NCI-H146 (cell line): ENCODE measurements at places on chromosomes 7 and 10.

DNA sequence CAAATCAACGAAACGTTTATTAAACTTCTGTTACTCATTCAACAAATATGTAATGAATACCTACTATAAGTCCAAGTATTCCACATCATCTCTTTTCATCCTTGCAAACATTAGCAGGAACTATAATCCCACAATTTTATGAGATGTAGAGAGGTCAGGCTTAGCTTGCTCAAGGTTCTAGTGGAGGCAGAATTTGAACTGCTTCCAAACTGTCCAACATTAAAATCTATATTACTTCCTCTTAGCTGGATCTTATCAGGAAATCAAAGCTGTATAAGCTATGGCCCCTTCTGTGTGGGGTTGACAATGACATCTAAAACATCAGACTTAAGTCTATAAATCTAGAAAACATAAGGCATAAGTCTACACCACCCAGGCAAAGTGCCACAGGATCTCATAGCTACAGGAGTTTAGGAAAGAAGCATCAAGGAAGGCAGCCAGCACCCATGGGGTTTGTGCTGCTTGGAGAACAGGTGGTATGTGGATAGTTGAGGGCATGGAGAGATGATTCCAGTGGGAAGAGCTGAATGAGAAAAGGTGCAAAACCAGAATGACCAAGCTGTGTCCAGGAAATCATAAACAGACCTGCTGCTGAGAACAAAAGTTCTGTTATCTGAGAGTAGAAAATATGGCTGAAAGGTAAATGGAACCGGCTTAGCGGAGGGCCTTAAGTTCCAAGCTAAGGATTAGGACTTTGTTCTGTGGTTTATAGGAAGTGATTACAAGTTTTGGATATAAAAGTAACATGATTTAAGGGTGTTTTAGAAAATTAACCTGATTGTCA lies 34.5 kb downstream of the PAPSS2 start:
- no peak for DNase-seq

- DNase-seq, result no peak
These were observed 102.3 kb upstream of the ARHGAP21 start for GRCh38 chr10:24826009-24826408.

DNA sequence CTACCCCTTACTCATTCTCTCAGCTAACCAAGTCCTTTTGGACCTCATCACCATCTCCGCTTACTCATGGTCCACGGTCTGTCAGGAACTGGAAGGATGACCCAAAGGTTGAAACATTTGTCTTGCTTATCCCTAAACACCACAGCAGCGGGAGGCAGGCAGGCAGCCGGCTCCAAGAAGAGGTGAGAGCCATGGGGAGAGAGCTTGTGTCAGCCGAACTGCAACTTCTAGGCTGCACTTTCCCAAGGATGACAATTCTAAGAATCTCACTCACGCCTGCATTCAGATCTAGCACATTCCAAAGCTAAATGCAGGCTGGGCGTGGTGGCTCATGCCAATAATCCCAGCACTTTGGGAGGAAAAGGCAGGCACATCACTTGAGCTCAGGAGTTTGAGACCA lies 86.0 kb downstream of the SPDYE5 start:
- no peak for DNase-seq

GRCh38 chr10:61330669-61331068 lies 122.5 kb downstream of the TMEM26 start:
- no peak for DNase-seq

- no peak for DNase-seq
These were observed 296.0 kb upstream of the MKI67 start for GRCh38 chr10:128422190-128422589.

DNA sequence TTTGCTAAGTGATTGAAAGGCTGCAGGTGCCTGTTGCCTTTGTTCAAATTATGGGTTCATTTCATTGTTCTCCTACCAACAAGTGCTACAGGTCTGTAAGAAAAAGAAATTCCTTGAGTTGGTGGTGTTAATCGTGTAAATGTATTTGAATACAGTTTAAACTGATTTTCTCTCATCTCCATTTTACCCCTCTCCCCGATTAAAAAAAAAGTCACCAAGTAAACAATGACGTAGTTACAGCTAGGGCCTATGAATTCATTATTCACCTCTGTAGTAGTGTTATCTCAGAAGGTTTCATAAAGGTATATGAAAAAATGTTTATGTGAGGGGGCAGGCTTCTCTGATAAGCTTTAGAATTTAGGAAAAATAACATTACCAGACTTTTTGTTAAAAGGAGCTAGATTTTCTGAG lies 1.1 kb downstream of the REEP3 start:
- peak; percentile 67 for DNase-seq

GRCh38 chr10:10092581-10092980 lies 925.1 kb upstream of the CELF2 start:
- DNase-seq, result no peak

GRCh38 chr7:115033917-115034459 lies 112.1 kb downstream of the MDFIC start:
- no peak for DNase-seq

GRCh38 chr10:60856405-60856804 lies 78.1 kb downstream of the CDK1 start:
- no peak for DNase-seq

DNA sequence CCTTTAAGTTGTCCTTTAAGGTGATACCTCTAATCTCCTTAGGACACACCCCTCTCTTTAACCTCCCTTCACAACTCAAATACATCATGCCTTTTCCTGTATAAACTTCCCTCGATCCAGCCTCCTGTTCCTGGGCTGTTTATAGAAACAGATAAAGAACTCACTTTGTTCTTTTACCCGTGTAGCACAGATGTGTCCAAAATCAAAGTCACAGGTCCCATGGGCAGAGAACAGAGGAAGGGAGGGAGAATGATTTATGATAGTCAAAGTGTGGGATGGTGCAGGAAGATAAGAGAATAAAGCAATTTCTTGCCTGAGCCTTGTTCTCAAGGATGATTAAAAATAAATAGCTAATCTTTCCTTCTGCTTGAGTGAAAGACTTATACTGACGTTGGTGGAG lies 50.3 kb upstream of the CABCOCO1 start:
- DNase-seq, result no peak

DNA sequence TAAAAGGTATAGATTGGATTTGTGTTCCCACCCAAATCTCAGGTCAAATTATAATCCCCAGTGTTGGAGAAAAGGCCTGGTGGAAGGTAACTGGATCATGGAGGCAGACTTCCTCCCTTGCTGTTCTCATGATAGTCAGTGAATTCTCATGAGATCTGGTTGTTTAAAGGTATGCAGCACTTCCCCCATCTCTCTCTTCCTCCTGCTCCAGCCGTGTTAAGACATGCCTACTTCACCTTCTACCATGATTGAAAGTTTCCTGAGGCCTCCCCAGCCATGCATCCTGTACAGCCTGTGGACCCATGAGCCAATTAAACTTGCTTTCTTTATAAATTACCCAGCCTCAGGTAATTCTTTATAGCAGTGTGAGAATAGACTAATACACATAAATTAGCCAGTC lies 39.1 kb downstream of the HTR7 start:
- DNase-seq, result no peak

DNA sequence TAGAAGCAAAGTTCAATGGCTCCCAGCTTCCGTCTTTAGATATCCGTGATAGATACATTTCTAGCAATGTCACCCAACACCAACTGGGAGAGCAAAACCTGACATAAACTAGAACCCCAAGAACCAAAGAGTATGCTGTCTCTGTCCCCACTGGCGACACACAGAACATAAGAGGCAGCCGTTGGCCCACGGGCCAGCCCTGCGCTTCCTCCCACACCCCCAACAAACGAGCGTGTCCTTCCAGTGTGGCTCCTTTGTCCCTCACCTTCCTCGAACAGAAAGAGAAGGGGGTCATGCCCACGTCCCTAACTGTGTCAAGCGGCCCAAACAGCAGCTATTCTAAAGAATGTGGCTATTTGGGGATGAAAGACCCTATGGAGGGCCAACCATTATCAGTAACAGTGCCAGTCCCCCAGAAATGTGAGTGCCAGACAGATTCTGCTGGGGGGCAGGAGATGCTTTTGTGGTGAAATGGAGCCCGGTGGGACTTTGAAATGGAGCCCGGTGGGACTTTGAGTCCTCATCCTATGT lies 171.9 kb downstream of the USP6NL start:
- DNase-seq, result no peak
